ENCODE measurements at places on chromosomes 12 and 14.
A peak's percentile ranks its signal among the peaks of the same experiment; 100 is the strongest.

- no peak for DNase-seq
Measured at GRCh38 chr12:100584256-100584655, 10.8 kb downstream of the GAS2L3 start.

DNA sequence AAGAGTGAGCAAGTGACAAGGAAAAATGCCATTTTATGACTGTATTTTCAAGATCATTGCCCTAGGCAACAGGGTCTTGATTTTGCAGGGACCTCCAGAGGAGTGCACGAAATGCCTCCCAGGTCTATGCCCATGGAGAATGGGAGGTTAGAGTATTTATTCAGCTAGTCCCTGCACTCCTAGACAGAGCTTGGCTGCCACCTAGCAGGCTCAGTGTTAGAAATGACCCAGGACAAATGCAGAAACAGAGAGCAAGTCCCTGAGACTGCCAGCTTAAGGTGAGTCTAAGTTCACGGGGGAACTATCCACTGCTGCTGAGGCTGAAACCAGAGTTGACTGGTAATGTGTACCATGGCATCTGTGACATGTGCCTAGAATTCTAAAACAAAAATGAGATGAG is 506.4 kb downstream of the MED13L start:
- peak; percentile 20 for DNase-seq

- DNase-seq: peak; percentile 15
Measured at GRCh38 chr12:56084958-56085543, 5.1 kb downstream of the ERBB3 start.

- no peak for DNase-seq
Measured at GRCh38 chr12:91948504-91948903, 197.1 kb downstream of the BTG1 start.

DNA sequence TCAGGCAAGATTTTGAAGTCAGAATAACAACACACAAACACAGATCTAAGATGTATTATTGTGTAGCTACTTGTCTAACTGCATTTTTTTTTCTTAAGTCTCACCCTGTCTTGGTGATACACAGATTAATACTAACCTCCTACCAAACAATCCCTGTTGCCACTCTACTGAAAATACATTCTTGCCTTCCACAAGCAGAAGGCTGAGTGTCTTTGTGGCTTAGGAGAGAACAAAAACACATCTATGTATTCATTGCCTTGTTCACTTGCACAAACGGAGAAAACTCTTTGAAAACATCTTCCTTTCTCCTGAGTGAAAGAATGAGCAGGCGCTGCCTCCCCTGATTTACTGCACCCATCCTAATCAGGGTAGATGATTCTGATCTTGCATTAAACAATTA is 642.2 kb downstream of the DIO2 start:
- no peak for DNase-seq

- DNase-seq: no peak
Measured at GRCh38 chr14:93056840-93057585, 58.7 kb downstream of the ITPK1 start.

GRCh38 chr12:1553987-1554982 is 40.1 kb downstream of the FBXL14 start:
- DNase-seq: no peak

DNA sequence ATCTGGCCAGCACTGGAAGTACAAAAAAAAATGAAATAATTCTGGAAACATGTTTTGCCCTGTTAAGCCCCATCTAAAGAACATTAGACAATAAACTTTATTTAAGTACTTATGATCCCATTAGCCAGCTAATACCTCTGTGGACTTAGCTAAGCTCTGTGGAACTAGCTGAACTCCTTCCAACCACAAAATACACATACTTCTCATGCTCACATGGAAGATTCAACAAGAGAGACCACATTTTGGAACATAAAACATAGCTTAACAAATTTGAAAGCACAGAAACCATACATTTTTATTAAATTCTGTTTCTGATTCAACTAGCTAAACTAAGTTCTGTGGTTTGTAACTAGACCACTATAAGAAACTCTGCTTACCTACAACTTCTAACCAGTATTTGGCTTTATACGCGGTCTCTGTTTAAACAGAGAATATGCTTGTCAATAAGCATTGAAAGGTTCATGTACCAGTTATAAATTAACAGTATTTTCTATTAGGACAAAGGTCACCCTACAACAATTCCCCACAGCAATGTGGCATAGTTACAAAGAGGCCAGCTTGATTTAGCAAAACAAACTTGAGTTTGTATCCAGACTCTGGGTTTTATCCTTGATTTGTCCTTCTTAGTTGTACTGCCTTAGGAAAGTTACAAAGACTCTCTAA is 300.1 kb downstream of the C12orf50 start:
- peak; percentile 40 for DNase-seq

DNA sequence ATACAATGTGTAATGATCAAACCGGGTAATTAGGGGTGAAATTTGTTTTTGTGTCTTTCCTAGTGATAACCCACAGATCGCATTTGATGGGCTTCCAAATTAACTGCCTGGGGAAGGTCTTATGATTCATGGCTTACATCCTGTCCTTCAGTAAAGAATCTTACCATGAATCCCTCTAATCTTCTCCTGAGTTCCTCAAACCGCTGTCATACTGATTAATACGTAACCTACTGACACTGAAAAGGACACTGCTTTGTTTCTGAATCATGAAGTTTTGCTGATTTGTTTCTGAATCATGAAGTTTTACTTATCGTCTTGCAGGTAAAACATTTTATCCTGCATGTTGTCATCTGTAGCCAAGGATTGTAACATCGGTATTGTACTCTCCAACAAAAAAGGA is 52.0 kb upstream of the CRY1 start:
- DNase-seq: no peak

DNA sequence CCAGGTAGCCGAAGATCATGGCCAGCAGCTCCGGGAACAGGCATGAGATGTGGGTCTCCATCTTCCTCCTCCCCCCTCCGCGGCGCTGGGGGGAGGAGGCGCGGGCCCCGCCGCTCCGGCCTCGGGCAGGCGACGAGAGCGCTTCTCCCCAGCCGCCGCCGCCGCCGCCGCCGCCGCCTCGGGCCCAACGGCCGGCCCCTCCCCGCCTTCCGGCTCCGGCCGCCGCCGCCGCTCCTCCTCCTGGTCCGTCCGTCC is 448 bp downstream of the FBXL14 start:
- DNase-seq: no peak

DNA sequence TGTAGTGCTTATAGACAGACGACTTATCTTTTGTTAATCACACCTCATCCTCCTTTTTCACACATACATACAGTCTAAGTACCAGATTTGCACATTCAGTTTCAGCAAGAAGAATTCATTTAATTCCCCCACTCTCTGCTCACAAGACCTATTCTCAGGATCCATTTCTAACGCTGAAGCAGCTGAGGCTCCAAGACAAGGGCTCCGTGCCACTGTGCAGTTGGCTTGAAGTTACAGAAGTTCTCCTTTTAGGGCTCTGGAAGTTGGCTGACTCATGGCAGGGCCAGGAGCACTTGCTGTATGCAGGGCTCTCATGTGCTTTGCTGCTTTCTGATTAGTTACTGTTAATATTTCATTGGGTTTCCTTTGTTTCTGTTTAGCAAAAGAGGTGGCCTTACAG is 1566.9 kb upstream of the TMEM132C start:
- DNase-seq: no peak

- no peak for DNase-seq
Measured at GRCh38 chr12:96187956-96188355, 6.2 kb upstream of the ELK3 start.

GRCh38 chr14:99397698-99398097 is 83.0 kb downstream of the SETD3 start:
- DNase-seq: no peak

DNA sequence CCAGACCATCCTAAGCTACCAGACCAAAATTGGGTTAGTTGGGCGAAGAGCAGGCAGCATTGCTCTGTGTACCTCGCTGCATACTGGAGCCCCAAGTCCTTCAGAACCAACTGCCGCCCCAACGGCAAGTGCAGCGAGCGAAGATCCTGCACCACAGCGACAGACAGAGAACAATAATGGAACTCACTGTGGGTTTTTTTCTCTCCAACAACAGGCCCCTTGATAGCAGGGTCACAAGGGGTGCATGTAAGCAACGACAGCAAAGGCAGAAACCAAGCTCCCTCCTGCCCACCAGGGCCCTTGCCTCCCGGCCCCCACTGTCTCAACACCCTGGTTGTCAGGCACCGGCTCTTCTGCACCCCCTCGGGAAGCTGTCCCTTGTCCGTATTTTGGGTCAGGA is 39.0 kb downstream of the RNF34 start:
- DNase-seq: no peak

- no peak for DNase-seq
Measured at GRCh38 chr12:25884920-25885234, 73.6 kb upstream of the RASSF8 start.

GRCh38 chr12:109134186-109134917 is 18.0 kb downstream of the ACACB start:
- peak; percentile 15 for DNase-seq

DNA sequence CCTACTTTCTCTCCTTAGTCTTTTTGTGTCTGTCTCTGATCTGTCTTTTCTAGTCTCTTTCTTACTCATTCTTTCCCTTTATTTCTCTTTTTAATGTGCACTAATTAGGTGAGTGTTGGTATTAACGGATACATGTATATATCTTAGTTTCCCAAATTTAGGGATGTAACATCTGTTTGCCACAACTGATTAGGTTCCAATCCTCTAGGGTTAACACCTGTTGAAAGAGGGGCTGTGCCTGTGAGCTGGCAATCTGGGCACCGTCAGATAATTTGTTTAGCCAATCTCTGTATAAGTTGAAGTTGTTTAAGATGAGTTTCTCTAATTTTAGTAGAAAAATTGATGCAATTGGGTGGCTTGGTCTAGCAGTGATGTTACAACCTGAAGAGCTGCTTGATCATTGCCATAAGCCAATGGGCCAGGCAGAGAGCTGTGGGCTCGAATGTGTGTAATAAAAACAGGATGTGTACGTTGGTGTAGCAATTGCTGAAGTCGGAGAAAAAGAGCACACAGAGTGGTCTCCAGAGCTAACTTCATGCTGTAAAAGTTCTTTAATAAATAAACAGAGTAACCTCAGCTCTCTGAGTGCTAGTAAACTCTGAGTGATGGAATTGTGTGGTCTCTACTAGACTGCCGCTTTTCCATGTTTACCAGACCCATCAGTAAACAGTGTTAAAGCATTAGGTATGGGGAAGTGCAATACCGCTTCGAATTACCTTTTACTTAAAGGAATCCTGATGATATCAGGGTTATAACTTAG is 18.3 kb upstream of the LYZ start:
- DNase-seq: no peak

GRCh38 chr12:46303039-46303666 is 34.3 kb upstream of the SLC38A1 start:
- peak; percentile 59 for DNase-seq

- no peak for DNase-seq
Measured at GRCh38 chr14:104953097-104953496, 25.1 kb downstream of the AHNAK2 start.

All from choroid plexus epithelial cell (primary cell).